ENCODE measurements at places on chromosomes 6 and 20.

- DNase-seq: no peak
These were observed 84.7 kb upstream of the ENPP5 start for GRCh38 chr6:46255528-46255927.

DNA sequence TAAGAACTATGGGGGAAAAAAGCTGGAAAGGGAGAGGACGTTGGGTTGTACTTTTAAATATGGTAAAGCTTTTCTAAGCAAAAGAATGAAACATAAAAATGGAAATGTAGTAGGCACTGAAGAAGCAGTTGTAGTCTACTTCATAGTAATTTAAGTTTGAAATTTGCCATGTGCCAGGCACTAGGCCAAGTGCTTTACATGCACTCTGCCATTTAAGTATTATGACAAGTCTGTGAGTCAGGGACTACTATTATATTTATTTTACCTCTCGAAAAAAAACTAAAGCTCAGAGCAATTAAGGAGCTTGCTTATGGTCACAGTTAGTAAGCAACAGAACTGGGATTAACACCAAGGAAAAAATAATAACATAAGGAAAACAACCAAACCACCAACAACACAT, 257.8 kb downstream of the GMDS start:
- no peak for DNase-seq

DNA sequence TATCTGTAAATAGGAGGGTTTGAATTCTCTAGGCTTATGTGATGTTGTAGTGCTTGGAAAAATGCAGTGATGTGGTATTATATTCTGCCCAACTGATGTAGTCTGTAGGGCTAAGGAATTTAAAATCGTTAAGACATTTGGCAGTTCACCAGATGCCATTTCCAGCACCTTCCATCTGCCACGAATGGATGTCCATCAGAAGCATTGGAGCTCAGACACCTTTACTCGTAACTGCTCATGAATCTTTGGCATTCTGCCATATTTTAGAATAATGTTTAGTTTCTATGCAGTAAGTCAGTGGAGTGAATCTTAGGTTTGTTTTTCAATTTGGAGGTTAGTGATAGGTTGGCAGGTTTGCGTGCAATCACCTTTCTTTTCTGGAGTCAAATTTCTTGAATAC, 2.4 kb upstream of the SYTL3 start:
- no peak for DNase-seq

- DNase-seq: no peak
These were observed 28.1 kb upstream of the MYT1 start for GRCh38 chr20:64136004-64136710.

GRCh38 chr20:49872056-49872455, 43.3 kb downstream of the SPATA2 start:
- no peak for DNase-seq

DNA sequence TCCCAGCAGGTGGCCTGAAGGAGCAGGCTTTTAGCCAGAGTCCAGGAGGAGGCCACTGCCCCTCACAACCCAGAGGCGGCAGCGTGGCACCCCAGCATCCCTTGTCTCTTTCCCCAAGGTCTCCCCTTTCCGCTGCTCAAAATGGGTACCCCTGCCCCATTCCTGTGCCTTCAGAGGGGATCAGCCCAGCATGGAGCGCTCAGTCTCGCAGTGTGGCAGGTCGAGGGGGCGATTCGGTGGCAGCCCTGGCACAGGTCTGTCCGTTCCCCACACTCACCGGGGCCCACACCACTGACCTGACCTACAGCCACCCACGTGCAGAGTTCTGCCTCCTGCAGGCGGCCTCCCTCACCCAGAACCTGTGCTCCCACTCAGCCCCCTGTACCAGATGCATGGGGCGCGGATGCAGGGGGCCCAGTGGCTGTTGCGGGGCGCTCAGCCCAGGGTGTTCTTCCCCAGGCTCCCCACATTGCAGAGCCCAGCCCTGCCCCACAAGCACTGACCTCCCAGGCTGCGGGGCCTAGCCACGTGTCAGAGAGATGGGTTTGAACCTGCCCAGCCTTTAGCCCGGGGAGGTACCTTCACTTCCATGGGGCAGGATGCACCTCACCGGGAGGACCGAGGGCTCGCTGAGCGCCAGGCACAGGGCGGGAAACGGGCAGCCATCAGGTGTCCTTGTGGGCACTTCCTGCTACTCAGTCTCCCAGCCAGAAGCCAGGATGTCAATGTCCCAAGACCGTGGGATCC, 41.8 kb downstream of the DSTN start:
- peak; percentile 60 for DNase-seq

DNA sequence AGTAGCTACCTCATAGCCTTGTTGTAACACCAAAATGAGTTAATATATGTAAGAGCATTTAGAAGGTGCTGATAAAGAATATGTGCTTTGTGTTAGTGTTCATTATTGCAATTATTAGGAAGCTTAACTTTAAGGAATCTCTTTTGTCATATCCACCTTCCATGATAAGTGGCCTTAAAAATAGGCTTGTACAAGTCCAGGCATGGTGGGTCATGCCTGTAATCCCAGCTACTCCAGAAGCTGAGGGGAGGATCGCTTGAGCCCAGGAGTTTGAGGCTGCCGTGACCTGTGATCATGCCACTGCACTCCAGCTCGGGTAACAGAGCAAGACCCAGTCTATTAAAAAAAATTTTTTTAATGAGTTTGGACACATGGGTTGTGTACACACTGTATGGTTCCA, 285.5 kb downstream of the ZFAND3 start:
- DNase-seq: no peak

GRCh38 chr6:69337311-69337710, 459.5 kb downstream of the LMBRD1 start:
- no peak for DNase-seq

DNA sequence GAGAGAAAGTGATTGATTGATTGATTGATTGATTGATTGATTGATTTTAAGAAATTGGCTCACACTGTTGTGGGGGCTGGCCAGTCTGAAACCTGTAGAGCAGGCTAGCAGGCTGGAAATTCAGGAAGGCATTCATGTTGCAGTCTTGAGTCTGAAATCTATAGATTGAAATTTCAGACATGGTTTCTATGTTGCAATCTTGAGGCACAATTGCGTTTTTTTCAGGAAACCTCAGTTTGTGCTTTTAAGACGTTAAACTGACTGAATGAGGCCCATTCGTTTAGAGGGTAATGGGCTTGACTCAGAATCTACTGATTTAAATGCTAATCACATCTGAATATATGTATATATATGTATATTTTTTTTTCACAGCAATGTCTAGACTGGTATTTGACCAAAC, 106.3 kb downstream of the STXBP5 start:
- no peak for DNase-seq

DNA sequence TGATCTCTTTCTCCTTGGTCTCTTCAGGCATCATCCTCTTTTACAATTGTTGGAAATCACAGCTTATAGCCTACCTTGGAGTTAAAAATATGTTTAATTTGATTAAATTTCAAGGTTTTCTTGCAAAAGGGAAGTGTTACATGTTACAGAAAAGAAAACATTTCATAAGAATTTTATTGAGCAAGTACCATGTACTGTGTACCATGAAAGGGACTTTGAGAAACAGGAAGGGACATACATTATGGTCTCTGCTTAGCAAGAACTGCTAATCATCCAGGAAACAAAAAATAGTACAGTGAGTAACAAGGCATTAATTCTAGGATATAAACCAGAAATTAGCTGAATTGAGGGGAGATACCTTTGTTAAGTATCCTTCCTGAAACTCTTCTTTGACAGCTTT, 145.3 kb upstream of the SPACA1 start:
- no peak for DNase-seq

- peak; percentile 63 for DNase-seq
These were observed 135.4 kb upstream of the ECI2 start for GRCh38 chr6:4270776-4271175.

- no peak for DNase-seq
These were observed 49.2 kb upstream of the SASH1 start for GRCh38 chr6:148293181-148293995.

GRCh38 chr6:127162836-127163235, 44.4 kb downstream of the RSPO3 start:
- no peak for DNase-seq

- peak; percentile 3 for DNase-seq
These were observed 52.9 kb downstream of the RNASET2 start for GRCh38 chr6:166903500-166903899.
